ENCODE measurements at places on chromosomes 3 and 15.

DNA sequence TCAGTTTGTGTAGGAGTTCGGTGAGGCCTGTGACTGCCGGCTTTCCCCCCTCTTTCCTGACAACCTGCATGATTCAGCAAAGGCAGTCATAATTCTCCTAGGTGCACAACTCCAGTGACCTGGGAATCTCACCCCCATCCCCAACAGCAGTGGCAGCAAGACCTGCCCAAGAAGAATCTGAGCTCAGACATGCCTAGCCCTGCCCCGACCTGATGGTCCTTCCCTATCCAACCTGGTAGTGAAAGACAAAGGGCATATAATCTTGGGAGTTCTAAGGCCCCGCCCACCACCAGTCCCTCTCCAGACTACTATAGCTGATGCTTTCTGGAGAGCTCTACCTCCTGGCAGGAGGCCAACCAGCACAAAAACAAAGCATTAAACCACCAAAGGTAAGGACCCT is 44.2 kb upstream of the ZBED2 start:
- DNase-seq = no peak

- no peak for DNase-seq
Measured at GRCh38 chr3:129723558-129724324, 117.3 kb upstream of the PLXND1 start.

DNA sequence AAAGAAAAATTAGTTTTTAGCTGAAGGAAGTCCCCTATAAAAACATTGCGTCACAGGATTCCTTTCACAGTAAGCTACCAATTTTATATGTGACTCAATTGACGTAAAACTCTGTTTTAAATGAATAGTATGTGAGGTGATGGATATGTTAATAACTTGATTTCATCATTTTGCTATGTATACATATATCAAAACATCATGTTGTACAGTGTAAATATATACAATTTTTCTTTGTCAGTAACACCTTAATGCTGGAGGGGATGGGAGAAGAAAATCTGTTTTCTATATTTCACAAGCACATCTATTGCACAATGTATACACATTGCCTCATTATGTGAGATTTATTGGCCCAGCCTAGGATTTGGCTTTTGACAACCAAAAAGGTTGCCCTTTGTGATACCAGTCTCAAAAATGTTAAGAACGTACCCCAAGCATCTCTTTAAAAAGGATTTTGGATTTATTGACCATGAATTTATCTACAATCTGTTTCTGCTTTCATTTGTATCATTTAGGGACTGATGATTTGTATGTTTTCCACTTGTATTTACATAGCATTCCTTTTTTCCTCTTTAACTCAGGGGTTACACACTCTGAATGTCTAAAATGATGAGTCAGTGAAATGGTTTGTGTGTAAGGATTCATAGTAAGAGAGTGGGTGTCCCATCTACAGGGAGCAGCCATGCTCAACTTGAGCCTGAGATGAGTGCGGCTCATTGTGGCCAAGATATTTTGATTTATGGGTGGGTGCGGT is 62.6 kb downstream of the CRTC3 start:
- DNase-seq = no peak

GRCh38 chr15:63176302-63176701 is 13.1 kb upstream of the RAB8B start:
- DNase-seq = no peak

GRCh38 chr3:16528581-16528993 is 15.1 kb upstream of the RFTN1 start:
- no peak for DNase-seq

- no peak for DNase-seq
Measured at GRCh38 chr3:48951764-48952163, 33.1 kb downstream of the ARIH2 start.

DNA sequence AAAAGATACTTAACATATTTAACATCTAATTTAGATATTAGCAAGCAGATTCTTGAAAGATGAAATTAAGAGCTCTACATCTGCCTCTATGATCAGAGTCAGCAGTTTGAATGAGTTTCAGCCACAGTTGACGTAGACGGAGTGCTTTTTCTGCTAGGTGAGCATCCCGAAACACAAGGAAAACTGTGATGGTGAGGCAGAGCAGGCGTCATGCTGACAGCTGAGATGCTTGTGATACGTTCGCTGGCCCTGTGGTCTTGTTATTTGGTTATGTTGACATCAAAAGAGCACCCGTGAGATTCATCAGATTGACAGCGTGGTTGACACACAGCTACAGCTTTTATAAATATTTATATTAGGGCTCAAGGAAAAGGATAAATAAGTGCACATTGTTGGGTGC is 19.6 kb upstream of the GOLGA8B start:
- DNase-seq = no peak

DNA sequence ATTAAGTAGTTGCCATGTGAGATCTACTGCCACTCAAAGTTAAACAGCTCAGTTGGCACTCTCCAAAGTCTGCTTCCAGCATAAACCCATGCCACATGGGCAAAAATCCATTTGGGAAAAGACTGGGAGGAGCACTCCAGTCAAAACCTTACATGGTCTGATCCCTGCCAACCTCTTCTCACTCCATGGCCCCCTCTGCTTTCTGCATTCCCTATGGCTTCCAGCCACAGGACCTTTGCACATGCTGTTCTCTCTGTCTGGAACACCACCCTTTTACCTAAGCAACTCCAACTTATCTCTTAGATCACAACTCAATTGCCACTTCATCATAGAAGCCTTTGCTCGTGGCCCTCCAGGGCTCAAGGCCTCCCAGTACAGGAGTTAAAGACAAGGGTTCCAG is 70.4 kb upstream of the WNT5A start:
- DNase-seq = no peak

DNA sequence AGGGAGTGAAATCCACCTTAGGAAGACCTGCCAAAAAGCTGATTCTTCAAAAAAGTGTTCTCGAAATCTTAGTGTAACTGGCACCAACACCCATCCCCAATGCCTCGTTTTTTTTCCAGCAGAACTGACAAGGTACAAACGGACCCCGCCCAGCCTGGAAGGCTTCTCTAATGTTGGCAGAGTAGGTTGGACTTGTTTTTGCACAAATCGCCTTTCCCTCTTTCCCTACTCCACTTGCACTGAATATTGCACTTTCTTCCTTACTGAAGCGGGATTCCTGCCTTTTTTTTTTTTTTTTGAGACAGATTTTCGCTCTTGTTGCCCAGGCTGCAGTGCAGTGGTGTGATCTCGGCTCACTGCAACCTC is 544 bp upstream of the TIMMDC1 start:
- no peak for DNase-seq

GRCh38 chr3:61912158-61912557 is 350.8 kb downstream of the PTPRG start:
- DNase-seq = no peak

GRCh38 chr3:25689226-25689625 is 24.5 kb upstream of the TOP2B start:
- peak; percentile 56 for DNase-seq

DNA sequence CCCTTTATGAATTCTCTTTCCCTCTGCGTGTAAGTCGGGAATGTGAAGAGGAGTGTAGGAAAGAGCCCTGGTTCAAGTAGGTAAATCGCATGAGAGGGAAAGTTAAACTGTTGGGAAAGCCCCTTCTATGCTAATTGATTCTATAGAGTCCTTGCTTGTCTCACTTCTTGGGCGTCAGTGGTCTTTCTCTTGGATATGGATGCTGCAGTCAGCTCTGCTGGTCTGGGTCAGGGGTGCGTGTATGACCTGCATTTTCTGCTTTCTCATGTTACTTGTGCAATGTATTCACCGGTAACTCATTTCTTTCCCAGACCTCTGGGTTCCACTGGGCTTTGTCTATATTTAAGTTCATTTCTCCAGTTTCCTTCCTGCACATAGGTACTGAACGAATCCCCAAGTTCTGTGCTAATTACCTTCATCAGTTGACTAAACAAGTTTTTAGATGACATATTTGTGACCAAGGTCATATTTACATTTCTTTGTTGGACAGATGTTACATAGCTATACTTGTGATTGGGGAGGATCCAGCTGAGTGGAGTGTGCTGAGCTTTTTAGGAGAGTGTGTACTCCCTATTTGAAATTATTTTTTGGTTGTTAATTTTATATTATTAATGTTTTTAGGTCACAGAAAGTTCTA is 1.4 kb downstream of the SETD5 start:
- no peak for DNase-seq

- no peak for DNase-seq
Measured at GRCh38 chr15:58017869-58018268, 47.6 kb downstream of the ALDH1A2 start.

DNA sequence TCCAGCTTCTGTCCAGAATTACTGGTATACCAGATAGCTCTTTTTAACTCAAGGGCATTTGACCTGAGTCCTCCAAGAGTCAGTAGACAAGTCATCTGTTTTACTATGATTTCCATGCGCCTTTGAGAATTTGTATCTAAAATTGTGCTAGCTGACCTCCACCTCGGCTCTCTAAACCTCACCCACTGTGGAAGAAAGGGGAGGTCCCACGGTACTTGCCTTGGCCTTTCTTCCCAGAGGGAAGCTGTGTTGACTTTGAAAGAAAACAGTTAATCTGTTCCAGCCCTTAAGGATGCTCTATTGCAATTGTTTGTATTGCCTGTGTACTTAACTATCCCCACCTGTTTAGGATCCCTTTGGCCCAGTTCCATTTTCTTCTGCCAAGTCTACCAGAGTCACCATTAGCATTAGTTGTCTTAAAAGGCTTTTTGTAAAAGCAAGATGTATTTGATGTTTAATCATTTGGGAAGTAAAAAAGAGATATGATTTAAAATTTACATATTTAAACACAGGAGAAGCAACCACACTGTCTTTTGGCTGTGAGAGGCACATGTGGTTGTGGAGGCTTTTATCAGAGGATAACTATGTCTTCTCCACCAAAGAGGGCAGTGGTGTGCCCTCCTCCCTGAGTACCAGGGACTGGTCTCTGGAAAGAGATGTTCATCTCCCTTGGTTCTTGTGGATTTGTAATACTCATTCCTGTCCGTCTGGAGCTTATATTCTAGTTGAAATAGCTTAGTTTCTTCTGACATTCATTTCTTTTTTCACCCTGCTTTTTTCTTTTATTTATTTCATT is 88.8 kb downstream of the CRTC3 start:
- DNase-seq = no peak

DNA sequence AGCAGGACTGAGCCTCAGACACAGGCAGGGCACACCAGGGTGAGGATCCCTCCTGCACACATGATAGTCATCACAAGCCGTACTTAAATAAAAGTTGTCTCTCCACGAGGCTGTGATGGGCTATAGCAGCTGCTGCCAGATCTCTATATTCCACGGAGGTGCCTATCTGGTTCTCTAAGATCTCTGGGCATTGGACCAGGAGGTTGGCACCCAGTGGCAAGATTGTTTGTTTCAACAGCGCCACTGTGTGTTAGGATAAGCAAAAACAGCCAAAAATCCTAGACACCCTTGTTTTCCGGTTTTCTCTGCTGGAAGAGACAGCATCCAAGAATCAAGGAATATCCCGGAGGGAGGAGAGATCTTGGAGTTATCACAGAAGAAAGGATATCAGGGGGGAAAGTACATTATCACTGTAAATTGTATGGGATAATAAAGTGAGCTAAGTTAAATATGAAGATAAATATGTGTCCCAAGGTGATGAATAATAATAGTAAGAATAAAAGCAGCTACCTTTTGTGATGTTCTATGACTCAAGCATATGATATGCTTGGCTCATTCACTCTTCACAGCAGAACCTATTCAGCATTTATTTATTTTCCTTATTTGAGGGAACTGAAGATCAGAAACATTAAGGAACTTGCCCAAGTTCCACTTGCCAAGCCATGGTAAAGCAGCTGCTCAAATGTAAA is 90.6 kb upstream of the AKAP13 start:
- peak; percentile 94 for DNase-seq

GRCh38 chr3:196969660-196970546 is 1.3 kb upstream of the PIGZ start:
- DNase-seq = peak; percentile 40

- peak; percentile 37 for DNase-seq
Measured at GRCh38 chr15:45705510-45706473, 71.0 kb downstream of the SQOR start.

DNA sequence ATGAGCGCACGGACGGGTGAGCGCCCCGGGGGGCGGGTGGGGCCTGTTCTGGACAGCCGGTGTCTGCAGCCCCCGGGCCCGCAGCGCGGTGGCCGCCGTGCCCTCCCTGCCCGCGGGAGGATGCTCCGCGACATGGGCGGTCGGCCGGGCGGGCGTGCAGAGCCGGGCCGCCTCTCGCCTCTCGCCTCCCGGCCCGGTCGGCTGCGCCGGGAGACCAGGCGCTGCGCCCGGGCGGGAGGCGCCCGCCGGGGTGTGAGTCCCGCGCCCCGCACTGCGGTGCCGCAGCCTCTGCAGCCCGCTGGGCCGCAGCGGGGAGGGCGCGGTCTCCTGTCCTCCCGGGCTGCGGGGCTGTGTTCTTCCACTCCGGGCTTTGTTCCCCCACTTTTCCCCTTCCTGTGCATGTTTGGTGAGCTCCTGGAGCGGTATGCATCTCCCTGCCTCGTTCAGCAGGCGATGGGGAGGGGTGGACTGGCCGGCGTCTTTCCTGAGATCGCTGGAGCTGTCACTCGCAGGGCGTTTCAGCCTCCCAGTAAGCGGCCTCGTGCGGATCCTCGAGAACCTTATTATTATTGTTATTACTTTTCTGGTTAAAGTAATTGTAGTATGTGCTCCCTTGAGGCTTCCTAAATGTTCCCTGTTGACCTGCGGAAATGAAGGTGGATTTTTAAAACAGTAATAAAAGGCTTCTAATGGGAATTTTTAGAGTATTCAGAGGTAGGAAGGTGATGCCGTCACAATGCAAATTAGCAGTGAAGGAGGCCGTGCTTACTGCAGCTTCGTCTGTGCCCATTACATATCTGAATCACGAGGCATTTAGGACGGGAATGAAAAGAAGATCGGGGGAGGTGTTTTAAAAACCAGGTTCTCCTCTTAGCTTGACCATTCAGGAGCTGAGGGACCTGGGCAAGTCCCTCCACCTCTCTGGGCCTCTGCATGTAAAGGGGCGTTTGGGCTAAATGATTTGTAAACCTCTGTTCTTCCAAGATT is 593 bp downstream of the TMOD2 start:
- DNase-seq = no peak

GRCh38 chr15:100898152-100898490 is 18.5 kb downstream of the ALDH1A3 start:
- no peak for DNase-seq

- DNase-seq = no peak
Measured at GRCh38 chr3:123469323-123469995, 20.6 kb upstream of the ADCY5 start.

- DNase-seq = no peak
Measured at GRCh38 chr3:40627095-40627494, 102.3 kb downstream of the ZNF621 start.

GRCh38 chr3:47420044-47420430 is 39.2 kb downstream of the PTPN23 start:
- DNase-seq = no peak

- peak; percentile 17 for DNase-seq
Measured at GRCh38 chr15:92006186-92007028, 152.9 kb downstream of the SLCO3A1 start.

- no peak for DNase-seq
Measured at GRCh38 chr3:66385066-66385465, 115.8 kb downstream of the LRIG1 start.

- no peak for DNase-seq
Measured at GRCh38 chr3:29374226-29374625, 93.4 kb downstream of the RBMS3 start.

- DNase-seq = no peak
Measured at GRCh38 chr15:73677146-73677607, 7.0 kb upstream of the CD276 start.

- DNase-seq = peak; percentile 6
Measured at GRCh38 chr15:49088996-49089395, 42.8 kb upstream of the SECISBP2L start.

- DNase-seq = no peak
Measured at GRCh38 chr3:133161656-133162055, 123.5 kb downstream of the TMEM108 start.

- DNase-seq = no peak
Measured at GRCh38 chr3:115626006-115626409, 2.7 kb downstream of the GAP43 start.
